Brain (organoid and tissue), 16 donors: ENCODE measurements at places on chromosomes 12 and 14.

- DNase-seq = no peak
Measured at GRCh38 chr12:18658829-18659228, 79.0 kb downstream of the PLCZ1 start.

DNA sequence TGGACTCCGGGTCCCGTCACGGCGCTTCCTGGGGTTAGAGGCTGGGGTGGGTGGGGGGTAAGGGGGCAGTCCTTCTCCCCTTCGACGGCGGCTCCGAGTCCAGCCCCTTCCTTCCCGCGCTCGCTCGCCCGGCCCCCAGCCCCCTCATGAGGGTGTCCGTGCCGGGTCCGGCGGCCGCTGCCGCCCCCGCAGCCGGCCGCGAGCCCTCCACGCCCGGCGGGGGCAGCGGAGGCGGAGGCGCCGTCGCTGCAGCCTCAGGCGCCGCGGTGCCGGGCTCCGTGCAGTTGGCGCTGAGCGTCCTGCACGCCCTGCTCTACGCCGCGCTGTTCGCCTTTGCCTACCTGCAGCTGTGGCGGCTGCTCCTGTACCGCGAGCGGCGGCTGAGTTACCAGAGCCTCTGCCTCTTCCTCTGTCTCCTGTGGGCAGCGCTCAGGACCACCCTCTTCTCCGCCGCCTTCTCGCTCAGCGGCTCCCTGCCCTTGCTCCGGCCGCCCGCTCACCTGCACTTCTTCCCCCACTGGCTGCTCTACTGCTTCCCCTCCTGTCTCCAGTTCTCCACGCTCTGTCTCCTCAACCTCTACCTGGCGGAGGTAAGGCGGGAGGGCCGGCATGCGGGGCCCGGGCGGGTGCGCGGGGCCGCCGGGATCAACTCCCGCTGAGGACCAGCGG lies 500 bp downstream of the GPR137C start:
- DNase-seq = peak; percentile 62

DNA sequence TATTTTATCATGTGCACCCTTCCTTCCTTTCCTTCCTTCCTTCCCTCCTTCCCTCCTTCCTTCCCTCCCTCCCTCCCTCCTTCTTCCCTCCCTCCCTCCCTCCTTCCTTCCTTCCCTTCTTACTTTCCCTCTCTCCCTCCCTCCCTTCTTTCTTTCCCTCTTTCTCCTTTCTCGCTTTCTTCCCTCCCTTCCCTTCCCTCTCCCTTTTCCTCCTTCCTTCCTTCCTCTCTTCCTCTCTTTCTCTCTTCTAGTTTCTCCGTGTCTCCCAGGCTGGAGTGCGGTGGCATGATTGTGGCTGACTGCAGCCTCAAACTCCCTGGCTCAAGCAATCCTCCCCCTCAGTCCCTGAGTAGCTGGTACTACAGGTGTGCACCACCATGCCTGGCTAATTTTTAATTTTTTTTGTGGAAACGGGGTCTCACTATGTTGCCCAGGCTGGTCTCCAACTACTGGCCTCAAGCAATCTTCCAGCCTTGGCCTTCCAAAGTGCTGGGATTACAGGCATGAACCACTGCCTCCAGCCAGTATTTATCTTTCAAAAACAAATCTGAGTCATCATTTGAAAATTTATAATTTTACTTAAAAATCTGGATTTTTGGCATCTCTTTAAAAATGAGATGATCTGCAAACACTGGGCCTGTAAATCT lies 7.8 kb downstream of the C1RL start:
- DNase-seq = no peak

GRCh38 chr14:105430565-105430964 lies 10.9 kb downstream of the MTA1 start:
- no peak for DNase-seq

DNA sequence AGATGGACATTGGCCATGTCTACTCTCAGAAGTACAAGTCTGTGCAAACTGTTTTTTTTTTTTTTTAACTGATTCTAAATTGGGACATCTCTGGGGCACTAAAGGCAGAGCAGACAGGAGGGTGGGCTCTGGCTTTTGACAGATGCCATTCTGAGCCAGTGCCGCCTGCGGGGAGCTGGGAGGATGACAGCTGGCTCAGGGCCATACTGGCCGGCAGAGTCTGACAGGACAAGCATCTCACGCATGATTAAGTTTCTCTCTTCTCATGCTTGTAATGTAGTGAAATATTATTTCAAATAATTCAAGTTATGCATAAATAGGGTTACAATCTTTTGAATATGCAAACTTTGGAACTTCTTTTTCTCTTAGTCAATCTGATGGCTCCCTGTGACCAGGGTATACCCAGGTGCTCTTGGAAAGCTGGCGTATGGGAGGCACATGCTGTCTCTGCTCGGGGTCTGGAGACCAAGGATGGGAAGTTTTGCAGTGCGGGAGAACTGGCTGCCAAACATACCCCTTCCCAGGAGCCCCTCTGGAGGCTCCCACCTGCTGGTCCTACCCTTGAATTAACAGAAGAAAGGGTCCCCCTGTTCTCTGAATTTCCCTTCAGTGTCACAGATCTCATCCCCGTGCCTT lies 7.6 kb downstream of the CDCA4 start:
- peak; percentile 68 for DNase-seq

- no peak for DNase-seq
Measured at GRCh38 chr12:9650151-9650576, 19.3 kb upstream of the CLEC2D start.

- DNase-seq = no peak
Measured at GRCh38 chr14:68692916-68693771, 99.7 kb downstream of the ZFP36L1 start.

DNA sequence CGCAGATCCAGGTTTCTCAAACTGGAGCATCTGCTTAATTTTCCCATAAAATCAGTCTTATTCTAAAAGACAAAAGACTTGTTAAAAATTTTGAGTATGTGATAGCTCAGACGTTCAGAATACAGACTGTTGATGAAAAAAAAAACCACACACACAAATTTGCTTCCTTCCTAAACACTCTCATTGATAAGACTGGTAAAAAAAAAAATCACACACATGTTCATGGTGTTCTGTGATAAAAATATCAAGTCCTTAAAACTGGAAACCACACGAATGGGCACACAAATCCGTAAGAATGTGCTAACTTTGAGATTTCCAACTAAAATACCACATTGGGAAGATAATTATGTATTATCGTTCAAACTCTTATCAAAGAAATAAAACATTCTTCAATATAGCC lies 6.7 kb upstream of the ARID4A start:
- no peak for DNase-seq

DNA sequence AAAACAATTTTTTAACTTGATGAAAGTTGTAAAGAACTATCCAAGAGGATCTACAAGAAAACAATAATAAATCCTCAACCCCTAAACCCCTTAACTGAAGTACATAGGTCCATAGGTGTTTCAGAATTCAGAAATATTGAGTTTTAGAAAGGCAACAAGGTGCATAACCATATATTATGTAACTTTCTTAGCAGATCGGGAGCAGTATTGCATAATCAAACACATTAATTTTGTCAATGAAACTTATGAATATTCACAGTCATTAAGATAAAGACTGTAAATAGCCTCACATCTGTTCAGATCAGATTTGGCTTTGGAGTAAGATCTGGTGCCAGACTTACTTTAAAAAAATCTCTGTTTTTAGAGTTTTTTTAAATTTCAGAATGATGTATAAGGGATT lies 647.1 kb upstream of the FLRT2 start:
- DNase-seq = no peak

GRCh38 chr14:58881433-58881832 lies 243.7 kb downstream of the DACT1 start:
- DNase-seq = no peak

DNA sequence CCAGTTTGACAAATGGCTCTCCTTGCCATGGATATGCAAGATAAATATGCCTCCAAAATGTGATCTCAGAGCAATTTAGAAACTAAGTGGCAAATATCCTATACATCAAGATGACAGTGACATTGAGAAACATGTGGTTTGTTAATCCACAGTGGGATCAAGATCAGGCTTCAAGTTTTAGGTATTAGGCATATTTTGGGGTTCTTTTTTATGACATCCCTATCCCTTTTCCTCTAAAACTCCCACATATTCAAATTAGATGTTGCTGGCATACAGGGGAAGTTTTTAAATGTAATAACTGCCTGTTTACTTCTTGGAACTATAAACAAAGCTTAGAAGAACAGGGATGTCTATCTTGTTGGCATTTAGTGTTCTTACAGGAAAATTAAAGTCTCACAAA lies 179.4 kb downstream of the CRADD start:
- no peak for DNase-seq

DNA sequence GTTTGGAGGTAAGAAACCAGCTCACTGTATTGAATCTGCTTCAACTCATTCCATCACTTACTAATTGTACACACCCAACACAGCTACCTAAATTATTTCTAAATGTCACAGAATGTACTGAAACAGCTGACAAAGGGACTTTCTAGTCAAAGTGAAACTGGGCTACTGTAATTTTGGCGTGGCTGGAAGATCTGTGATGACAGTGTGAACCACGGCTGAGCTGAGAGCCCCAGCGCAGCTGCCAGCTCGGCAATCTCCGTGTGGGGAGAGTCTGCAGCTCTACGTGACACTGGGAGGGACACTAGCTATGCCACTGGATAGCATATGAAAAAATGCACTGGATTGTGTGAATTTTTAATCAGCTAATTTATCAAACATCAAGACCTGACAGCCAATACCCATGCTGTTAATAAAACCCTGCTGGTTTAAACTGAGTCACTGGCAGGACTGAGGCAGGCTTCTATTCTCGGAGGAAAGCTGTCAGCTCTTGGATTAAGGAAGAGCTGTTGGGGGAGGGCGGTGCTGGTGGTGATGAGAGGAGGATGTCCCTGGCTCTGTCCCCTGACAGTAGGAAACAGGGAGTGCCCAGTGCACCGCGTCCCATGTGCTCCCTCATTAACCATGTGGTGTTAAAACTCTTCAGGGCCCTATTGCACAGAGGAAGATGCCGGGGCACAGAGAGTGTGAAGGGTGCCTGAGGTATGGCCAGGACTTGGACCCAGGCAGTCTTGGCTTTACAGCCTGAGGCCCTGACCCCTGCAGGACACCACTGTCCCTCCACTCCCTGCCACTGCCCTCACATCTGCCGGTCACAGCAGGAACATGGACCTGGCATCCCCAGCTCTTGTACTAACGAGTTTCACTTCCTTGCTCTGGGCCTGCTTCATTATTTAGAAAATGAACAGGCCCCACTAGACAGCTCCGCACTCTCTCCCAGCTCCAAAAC lies 13.3 kb downstream of the SLC15A4 start:
- no peak for DNase-seq

GRCh38 chr12:44618946-44619345 lies 257.2 kb downstream of the NELL2 start:
- no peak for DNase-seq

DNA sequence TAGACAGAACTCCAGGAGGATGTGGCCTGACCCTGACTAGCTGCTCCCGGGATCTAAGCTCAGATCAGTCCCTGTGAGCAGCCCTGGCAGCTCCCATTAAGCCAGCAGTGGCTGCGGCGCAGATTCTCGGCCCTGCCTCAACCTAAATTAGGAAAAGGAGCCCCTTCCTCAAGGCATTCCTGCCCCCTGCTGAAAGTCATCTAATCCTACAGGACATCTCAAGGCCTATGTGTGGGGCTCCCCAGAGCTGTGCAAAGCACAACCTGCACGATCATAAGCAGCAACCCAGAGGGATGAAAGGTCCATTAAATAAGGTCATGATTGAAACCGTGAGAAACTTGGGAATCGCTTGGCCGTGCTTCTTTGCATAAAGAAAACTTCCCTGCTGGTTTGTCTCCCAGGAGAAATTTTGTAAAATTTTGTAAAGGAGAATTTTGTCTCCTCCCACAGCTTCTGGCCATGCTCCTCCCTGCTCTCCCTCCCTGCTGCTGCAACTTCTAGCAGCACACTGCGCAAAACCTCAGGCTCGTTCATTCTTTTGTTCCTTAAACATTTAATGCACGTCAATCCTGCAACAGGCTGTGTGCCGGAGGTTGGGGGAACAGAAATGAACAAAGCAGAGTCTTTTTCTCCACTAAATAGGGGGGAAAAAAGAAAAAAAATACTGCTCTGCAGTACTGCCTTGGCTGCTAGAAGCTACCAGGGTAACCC lies 96.6 kb upstream of the SLC35F4 start:
- peak; percentile 68 for DNase-seq

DNA sequence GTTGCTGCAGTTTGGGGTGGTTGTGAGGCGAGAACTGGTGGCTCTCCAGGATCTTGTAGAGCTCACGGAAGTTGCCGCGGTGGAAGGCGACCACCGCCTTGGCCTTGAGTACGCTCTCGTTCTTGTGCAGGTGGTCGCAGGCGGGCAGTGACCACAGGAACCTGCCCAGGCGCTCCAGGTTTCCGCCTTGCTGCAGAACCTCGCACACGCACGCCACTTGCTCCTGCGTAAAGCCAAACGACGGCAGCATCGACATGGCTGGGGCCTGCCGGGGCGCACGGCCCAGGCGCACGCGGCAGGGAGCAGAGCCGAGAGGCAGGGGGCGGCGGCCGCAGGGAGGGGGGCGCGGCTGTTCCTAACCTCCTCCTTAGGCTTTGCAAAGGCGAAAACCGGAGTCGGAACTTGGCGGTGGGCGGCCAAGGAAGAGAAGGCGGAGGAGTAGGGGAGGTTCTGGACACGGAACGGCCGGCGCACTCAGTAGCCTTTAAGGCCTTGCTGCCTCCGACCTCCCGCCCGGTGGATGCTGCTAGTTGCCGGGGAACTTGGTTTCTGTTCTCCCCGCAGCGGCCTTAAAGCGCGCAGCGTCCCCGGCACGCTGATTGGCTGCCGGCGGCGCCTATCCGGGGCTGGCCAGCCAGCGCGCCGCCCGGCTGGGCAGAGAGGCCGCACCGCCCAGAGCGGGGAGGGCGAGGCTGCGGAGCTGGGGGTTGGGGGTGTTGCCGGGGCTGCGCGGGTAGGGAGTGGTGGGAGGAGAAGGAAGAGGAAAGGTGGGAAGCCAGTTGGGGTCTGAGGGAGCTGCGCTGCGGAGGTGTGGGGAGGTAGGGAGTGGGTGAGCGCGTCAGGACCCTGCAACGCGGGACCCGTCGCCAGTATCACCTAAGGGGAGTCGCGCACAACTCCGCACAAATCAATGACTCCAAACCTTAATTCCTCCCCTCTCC lies at the start of gene SIX1:
Gene SIX1 (minus strand): TSS at position 544 of the 941 bp plus-strand sequence. CDS start 288 bp downstream, at position 256.
- DNase-seq = peak; percentile 73
